Fibroblast of lung (primary cell): ENCODE measurements at places on chromosomes 3 and 15. TPM values are rescaled to one million over a fixed set of nuclear protein-coding genes. Genes with fewer than 3 reads are reported as not detected.

PLSCR4 gene
- total RNA-seq = 25.7 and 36.7 TPM in 2 replicates

SEMA7A gene
- 2.3 and 5.6 TPM in 2 replicates for total RNA-seq

PCLAF gene
- total RNA-seq = 4.1 and 53.2 TPM in 2 replicates

SLC22A13 gene
- 0.26 and 0.33 TPM in 2 replicates for total RNA-seq

GOLGA6L7 gene
- not detected in 2 replicates for total RNA-seq

KY gene
- under 0.01 and 0.51 TPM in 2 replicates for total RNA-seq

RETNLB gene
- total RNA-seq = not detected in 2 replicates

TNFSF10 gene
- total RNA-seq = 1.5 and 4.3 TPM in 2 replicates
